ENCODE measurements at places on chromosomes 11 and 22.

- DNase-seq = no peak
Observed at GRCh38 chr22:38448945-38449745, 5.9 kb downstream of the KCNJ4 start.

DNA sequence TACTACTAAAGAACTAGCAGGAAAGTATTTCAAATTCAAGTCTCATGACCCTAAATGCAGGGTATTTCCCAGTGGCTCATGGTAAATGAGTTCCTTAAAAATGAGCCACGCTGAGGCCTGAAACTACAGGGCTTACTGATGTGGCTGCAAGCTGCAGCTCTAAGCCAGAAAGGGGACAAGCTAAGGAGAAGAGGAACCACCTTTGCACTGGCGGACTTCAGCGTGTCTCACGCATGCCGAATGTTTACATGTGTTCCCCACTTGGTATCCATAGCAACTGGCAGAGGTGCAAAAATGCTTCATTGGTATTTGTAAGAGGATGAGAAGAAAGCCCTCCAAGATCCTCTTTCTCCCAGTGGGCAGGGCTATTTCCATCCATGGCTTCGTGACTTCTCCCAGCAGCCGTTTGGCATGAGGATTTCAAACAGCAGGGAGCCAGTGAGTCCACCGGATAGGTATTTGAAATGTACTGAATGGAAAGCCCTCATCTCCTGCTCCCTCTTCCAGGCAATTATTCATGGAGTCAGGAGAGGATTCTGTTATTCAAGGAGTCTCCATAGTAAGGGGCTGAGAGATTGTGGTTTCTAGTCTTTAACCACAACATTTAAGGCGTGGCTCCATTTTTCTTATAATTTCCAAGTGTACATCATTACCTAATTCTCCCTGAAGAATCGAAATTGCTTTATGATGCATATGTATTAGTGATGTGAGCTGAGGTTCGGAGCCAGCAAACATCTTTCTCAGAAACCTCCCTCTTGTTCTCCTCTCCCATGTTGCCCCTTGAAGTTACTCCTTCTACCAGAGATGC is 55.3 kb upstream of the CD44 start:
- peak; percentile 98 for DNase-seq

GRCh38 chr11:65305501-65306268 is 9.0 kb upstream of the CDC42EP2 start:
- no peak for DNase-seq

GRCh38 chr22:17091851-17092250 is 7.1 kb downstream of the IL17RA start:
- no peak for DNase-seq

GRCh38 chr11:81005595-81005994 is 1564.8 kb upstream of the TENM4 start:
- DNase-seq = no peak

DNA sequence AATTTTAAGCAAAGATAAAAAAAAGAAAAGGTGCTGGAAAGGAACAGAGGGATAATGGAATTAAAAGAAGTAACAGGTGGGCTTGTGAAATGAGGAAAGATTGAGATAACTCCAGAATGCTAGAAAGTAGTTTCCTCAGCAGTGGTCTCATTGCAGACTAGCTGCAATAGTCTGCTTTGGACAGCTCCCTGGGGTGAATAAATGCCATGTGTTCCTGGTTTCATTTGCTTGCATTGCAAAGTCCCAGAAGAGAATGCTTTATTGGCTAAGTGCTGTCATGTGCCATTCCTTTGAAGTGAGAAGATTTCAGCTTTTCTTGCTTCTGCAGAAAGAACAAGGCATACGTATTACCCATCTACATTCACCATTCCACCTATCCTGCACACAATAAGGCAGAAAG is 478.8 kb upstream of the RAG2 start:
- DNase-seq = no peak

GRCh38 chr11:11876458-11876857 is 34.7 kb downstream of the USP47 start:
- DNase-seq = no peak

DNA sequence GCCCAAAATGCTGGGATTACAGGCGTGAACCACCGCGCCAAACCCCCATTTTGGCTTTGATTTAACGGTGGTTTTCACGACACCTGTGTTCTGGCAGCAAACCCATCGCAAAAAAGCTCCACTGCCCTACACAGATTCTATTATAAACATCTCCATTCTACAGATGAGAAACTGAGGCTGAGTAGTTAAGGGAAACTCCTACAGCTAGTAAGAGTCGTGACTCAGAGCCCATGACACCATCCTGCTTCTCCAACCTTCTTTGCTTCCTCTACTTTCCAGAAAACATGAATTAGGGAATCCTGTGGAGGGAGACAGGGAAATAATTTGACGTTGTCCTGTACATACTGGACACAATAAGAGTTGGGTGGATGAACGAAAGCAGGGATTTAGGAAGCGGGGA is 429 bp upstream of the SNX15 start:
- DNase-seq = no peak

DNA sequence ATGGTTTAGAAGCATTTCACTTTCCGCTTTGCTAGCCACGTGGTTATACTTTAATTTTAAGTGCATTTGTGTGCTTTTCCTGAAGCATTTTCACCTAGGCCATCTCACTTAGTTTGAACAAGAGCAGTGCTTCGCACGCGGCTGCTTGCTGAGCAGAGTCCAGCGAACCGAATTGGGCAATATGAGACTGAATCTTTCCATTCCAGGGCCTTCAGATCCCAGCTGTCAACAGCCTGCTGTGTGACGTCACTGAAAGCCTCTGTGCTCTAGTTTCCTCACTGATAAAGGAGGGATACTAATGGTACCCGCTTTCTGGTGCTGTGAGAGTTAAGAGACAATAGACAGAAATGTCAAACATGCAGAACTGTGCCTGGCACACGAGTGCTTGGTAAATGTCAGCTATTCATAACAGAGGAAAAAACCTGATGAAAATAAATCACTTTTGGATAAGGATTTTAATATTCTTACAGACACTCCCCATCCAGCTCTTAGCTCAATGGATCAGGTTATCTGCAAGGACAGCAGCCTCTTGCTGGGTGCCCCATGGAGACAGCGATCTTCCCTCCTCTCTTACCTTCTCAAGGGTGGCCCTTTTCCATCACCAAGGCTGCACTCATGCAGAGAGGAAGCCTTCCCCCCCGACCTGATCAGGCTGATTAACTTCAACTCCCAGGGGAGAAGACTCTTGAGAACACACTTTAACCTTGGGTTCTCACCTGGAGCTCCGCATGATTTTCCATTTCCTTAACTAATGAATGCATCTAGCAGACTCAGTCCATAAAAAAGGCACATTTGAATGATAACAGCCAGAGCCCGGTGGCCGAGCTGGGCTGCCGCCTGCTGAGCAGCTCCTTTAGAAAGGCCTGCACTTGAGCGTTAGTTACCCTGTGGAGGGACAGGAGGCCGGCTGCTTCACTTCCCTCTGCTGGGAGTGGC is 3.5 kb upstream of the GLB1L3 start:
- no peak for DNase-seq

DNA sequence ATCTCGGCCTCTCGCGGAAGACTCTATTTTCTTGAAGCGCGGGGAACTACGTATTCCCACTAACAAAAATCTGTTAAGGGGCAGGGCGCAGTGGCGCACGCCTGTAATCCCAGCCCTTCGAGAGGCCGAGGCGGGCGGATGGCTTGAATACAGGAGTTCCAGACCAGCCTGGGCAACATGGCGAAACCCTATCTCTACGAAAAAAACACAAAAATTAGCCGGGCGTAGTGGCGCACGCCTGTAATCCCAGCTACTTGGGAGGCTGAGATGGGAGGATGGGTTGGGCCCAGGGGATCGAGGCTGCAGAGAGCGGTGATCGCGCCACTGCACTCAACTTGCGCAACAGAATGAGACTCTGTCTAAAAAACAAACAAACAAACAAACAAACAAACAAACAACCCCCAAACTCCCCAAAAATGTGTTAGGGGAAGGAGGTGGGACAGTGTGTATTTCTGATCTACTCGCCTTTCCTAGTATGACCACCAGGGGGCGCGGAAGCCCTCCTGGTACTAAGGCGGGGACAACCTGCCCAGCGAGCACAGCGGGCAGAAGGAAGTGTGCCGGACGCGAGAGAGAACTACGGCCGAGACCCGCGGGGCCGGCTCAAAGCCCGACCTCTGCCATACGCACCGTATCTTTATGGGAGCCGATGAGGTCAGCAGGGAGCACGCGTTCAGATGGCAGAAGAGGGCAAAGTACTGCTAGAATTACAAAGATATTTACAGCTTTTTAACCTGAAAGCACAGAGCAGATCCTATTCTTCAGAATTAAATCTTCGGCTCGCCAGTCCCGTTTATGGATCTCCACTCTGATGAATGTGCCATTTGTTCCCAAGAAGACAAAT is 1.3 kb upstream of the STX3 start:
- peak; percentile 42 for DNase-seq

DNA sequence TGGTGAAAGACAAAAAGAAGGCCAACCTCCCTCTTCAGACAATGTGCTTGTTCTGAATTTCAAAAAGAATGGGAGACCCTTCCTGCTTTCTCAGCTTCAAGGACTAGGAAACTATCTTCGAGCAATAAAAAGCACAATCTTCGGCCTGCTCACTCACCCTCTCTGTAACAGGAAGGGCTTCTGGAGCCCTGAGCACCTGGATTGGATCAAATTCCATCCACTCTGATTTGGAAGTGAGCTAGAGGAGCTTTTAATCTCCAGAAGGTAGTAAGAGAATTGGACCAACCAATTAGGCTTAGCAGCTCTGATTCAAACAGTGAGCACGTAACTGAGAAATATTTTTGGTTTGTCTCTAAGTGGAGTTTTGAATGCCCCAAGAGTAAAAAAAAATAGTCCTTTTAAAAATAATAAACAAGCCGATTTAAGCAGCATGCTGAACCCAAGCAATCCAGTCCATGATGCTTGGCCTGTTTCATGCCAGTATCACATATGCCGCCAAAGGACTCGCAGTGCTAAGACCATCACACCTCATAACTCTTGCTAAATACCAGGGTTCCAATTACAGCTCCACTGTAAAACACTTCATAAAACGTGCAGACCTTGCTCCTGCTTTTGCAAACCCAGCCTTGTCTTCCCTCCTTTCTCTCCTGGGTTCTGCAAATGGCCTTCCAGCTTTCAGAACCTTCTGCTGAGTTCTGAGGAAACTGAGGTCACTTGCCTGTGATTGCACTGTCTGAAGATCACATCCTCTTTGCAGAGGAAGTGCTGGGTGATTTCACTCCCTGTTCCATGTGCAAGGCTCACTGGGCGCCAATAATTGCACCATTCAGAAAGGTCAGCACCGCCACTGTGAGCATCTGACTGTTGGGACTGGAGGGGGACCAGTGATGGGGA is 74.4 kb downstream of the SLC1A2 start:
- no peak for DNase-seq

GRCh38 chr11:30326906-30327305 is 4.0 kb downstream of the ARL14EP start:
- no peak for DNase-seq

- DNase-seq = peak; percentile 84
Observed at GRCh38 chr11:66418168-66418985, 2.5 kb upstream of the NPAS4 start.

GRCh38 chr11:124762105-124762623 is at the start of gene ESAM:
Gene ESAM, minus strand, starts transcription at chr11:124762290. Its CDS starts 136 bp downstream, at chr11:124762154.
- no peak for DNase-seq

- no peak for DNase-seq
Observed at GRCh38 chr22:46815132-46815531, 52.7 kb downstream of the TBC1D22A start.

DNA sequence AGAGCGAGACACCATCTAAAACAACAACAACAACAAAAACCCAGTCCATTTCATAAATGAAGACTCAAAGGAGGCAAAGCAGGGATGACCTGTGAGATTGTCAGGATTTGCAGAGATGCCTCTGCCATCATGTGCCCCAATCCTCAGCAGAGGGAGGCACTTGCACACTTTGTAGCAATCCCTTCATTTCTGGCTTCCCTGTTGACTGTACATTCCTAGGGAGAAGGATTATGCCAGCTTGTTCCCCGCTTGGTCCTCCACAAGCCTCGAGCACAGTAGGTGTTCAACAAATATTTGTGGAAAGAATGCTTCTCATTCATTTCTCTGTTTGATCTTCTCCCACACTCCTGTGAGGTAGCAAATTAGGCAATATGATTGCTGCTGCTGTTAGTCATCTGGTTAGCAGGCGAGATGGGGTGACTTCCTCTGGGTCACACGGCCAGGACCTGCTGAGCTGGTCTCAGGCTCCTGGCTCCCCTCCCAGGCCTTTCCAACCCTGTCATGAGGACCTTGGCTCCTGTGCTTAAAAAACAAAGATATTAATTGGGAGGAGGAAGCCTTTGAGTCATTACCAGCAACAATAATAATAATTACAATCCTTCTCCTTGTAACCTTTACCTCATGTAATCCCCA is 34.1 kb downstream of the LIF start:
- peak; percentile 60 for DNase-seq

GRCh38 chr11:111302298-111302697 is 4.0 kb downstream of the POU2AF3 start:
- DNase-seq = no peak

- no peak for DNase-seq
Observed at GRCh38 chr11:1382831-1383607, 6.7 kb upstream of the BRSK2 start.

GRCh38 chr11:8262552-8263108 is 1.0 kb downstream of the LMO1 start:
- peak; percentile 22 for DNase-seq

DNA sequence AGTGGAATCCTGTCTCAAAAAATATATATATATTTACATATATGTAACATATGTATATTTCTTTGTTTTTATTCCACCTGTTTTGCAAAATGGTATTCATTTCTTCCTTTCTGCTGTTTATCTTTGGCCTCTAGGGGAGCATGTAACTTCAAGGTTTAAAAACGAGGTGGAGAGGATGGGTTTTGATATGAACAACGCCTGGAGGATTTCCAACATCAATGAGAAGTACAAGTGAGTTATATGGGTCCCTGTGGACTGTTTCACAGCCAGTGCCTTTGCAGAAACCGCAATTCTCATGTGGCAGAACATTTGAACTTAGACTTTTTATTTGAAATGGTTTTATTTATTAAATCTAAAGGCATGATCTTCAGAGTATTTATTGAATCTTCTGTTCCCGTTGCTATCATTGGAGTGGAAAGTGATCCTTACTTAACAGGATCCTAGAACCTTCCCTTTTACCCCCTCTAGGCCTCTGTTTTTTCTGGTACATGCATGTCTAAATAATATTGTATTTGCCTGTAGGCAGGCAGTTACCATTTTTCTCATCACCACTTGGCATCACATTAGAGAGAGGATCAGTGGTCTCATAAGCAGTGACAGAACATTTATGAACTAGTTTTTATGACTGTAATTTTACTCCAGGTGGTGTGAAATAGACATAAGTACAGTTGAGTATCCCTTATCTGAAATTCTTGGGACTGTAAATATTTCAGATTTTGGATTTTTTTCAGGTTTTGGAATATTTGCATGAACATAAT is 81.5 kb upstream of the HORMAD2 start:
- no peak for DNase-seq

GRCh38 chr22:46748908-46749675 is 11.0 kb upstream of the CERK start:
- DNase-seq = no peak

Measured in AG09319 (cell line).